ENCODE measurements at places on chromosomes 2 and 18. TPM values are rescaled to one million over a fixed set of nuclear protein-coding genes. Genes with fewer than 3 reads are reported as not detected.

TGFA gene
- total RNA-seq, result 1.6 TPM

- DNase-seq, result no peak
- no peaks in the 10 kb centered on the region for H3K36me3 ChIP-seq
- no peak overlapping the region for H3K27ac ChIP-seq
- no peaks in the 10 kb centered on the region for H3K27me3 ChIP-seq
Measured at GRCh38 chr2:130729322-130730299, 741 bp downstream of the GPR148 start.

- H3K36me3 ChIP-seq, result no peaks in the 10 kb centered on the region
- H3K4me3 ChIP-seq, result no peak overlapping the region
- no peaks in the 10 kb centered on the region for H3K4me1 ChIP-seq
- no peak overlapping the region for H3K27ac ChIP-seq
- H3K27me3 ChIP-seq, result no peaks in the 10 kb centered on the region
Measured at GRCh38 chr2:8574196-8575037, 107.4 kb upstream of the ID2 start.

- H3K27ac ChIP-seq, result no peak overlapping the region
- H3K27me3 ChIP-seq, result no peaks in the 10 kb centered on the region
- H3K4me1 ChIP-seq, result no peaks in the 10 kb centered on the region
- H3K4me3 ChIP-seq, result no peak overlapping the region
Measured at GRCh38 chr2:231521443-231521842, 8.8 kb downstream of the NMUR1 start.

DNA sequence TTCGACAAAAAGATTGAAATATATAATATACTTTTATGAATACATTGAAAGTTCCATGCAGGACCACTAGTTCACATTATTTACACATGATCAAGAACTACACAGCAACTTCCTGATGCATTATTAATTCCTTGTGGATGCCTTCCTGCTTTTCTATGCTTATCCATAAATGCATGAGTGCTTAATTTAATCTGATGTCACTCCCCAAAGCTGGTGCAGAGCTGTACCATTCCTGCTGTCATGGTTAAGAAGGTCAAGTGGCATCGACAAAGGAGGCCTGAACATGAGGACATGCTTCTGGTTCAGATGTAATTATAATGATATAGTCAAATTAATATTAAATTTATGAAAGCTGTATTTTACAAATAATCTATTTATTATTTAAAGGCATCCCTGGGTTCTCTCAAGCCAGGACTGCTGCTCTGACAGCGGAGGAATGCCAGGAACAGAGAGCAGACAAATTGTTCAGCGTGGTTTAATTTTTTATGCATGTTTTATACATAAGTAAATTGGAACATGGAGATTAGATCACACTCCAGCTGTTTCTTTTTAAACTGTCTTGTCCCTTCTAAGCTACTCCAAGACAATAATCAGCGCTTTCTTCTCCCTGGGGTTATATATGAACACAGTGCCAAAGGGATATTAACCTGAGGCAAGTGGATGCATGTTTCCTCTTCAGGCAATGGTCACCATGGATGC lies 307.3 kb upstream of the CNTNAP5 start:
- no peaks in the 10 kb centered on the region for H3K4me1 ChIP-seq
- no peak overlapping the region for H3K27ac ChIP-seq
- H3K4me3 ChIP-seq, result no peak overlapping the region
- H3K36me3 ChIP-seq, result no peaks in the 10 kb centered on the region
